ENCODE measurements at places on chromosomes 3 and 15.
A peak's percentile ranks its signal among the peaks of the same experiment; 100 is the strongest.

- DNase-seq = no peak
Measured at GRCh38 chr15:85407421-85408269, 27.2 kb downstream of the AKAP13 start.

DNA sequence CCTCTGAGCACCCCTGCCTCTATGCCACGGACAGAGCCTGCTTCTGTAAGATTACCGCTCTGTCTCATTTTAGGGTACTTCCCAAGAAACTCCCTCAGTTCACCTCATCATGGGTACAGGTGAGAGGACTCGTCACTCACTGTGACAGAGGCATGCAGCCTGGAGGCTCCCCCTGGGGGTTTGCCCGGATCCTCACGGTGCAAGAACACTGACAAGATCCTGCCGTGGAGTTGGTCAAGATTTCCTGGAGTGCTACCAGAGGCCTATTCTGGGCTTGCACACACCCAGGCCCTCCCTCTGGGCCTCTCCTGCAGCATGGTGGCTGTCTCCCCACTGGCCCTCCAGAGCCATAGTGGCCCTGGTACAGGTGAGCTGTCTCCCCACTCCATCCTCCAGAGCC is 103.1 kb upstream of the TNIK start:
- DNase-seq = no peak

GRCh38 chr3:122925756-122926155 is 101.8 kb downstream of the SEMA5B start:
- DNase-seq = no peak

DNA sequence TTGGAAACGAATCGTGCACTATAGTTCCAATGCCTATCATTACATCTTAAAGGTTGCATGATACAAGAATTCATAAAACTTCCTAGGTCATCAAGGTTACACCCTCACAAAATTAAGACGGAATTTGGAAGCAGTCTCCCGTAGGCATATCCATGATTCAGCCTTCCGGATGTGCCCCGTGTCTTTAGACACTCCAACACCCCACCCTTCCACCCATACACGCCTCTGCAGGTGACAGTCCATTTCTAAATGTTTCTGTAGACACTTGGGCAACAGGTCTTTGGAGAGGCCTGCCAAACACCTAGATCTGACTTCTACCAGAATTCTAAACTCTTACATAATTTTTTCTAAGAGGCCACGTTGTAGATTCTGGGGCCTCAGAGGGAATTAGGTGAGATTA is 49.8 kb downstream of the LDHAL6B start:
- DNase-seq = no peak

GRCh38 chr15:62875626-62876021 is 166.9 kb upstream of the TPM1 start:
- DNase-seq = no peak

GRCh38 chr3:145798007-145798406 is 363.0 kb downstream of the PLOD2 start:
- DNase-seq = no peak

DNA sequence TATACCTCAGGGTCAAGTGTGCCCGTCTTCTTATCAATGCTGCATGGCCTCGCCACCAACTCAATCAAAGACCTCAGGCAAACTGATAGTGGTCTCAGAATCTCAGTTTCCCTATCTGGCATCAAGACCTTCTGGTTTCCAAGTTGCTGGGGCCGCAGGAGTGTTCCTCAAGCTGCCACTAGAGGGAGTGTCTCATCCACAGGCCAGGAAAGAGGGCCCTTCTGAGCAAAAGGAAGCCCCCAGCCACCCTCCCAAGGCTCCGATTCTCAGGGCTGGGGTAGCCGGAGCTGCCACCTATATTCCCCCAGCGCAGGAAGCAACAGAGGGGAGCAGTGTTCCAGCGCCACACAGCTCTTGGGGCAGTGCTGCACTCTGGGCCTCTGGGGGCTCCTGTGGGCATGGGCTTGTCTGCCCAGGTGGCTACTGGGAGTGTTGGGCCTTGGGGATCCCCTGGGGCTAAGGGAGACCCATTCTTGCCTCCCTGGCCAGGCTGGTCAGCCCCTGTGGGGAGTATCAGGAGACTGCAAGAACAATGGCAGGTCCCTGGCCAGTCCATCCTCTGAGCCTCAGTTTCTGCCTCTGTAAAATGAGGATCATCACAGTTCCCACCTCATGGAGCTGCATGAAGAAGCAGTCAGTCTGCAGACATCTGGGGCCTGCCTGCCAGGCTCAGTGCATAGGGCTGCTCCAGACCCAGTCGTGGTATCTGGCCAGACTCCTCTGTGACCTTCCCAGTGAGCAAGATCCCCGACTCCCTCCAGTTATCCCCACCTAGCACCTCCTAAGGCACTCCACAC is 23.4 kb upstream of the SEC13 start:
- DNase-seq = peak; percentile 50

DNA sequence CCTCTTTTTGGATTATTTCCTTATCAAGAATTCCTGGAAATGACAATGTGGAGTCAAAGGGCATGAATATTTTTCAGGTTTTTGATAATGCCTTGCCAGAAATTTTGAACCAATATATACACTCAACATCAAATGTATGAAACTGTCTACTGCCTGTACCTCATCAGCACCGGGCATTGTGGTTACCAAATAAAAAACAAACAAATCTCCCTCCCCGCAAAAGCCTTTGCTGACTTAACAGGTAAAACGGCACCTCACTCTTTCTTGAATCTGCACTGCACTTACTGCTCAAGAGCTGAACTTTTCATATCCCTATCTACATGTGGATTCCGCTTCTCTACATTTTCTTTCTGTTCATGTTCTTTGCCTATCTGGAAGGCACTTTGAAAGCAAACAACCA is 134.5 kb upstream of the PRICKLE2 start:
- no peak for DNase-seq

GRCh38 chr15:26872206-26872605 is 5.3 kb downstream of the GABRA5 start:
- no peak for DNase-seq
